ENCODE measurements at places on chromosomes 12 and 14.

DNA sequence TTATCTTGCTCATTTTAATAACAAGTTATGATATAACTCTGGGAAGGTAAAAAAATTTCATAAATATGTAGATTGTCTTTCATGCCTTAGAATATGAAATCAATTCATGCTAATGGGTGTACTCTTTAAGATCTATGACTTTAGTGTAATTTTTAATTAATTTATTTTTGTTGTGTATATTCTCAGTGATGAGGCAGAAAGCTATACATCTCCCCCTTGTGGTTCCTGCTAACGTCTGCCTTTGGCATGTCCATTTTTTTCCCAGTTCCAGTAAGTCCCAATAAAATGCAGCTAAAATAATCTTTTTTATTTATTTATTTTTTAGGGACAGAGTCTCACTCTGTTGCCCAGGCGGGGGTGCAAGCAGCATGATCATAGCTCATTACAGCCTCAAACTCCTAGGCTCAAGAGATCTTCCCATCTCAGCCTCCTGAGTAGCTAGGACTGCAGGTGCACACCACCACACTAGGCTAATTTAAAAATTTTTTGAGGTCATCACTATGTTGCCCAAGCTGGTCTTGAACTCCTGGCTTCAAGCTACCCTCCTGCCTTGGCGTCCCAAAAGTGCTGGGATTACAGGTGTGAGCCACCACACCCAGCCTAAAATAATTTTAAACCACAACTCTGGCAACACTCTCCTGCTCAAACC lies 3.3 kb upstream of the CHURC1 start:
- no peak for DNase-seq

DNA sequence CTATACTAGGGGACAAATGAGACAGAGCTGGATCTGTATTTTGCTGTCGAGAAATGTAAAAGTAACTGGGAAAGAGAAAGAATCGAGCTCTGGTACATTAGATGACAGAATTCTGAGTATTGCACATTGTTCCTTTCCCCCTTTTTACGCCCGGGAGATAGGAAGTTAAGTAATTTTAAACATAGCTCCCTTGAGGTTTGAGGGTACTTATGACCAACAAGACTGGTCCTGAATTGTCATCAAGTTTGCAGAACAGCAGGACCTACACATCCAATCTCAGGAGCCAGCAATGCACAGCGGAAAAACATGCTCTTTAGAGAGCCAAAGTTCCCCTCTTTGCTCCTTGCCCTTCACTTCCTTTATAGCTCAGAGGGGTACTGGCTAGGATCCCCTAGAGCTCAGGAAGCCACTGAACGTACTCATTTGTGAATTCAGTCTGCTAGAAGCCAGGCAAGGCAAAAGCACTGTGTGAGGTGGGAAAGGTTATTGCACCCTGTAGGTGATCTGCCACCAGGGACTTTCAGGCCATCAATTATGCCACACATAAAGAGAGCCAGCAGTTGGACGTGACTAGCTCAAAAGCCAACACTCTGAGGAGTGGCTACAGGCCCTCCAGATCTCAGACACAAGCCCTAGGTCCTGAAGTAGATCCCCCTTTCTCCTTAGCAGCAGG lies 333.8 kb downstream of the KCNH5 start:
- no peak for DNase-seq

DNA sequence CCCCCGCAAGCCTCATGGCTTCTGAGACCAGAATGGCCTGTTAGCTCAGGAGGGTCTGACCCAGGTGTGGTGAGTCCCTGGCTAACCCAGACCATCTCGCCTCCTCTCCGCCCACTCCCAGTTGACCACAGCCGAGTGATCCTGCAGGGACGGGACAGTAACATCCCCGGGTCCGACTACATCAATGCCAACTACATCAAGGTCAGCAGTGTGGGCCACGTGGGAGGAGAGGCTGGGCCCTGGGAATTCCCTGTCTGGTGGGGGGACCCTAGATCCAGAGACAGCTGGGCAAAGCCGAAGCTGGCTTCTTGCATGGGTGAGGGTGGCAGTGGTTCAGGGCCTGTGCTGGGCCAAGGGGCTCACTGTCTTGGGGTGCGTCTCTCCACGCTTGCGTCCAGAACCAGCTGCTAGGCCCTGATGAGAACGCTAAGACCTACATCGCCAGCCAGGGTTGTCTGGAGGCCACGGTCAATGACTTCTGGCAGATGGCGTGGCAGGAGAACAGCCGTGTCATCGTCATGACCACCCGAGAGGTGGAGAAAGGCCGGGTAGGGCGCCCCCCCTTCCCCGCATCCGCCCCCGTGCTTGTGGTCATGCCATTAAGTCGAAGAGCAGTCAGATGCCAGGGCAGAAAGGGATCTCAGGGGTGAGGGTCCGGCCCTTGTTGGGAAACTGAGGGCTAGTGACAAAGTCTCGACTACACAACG lies 5.0 kb downstream of the PTPN6 start:
- DNase-seq = no peak

GRCh38 chr12:101830367-101831325 lies at the start of gene GNPTAB:
Gene GNPTAB, minus strand, starts transcription at chr12:101830959. Its CDS starts 284 bp downstream, at chr12:101830675.
- DNase-seq = peak; percentile 62

DNA sequence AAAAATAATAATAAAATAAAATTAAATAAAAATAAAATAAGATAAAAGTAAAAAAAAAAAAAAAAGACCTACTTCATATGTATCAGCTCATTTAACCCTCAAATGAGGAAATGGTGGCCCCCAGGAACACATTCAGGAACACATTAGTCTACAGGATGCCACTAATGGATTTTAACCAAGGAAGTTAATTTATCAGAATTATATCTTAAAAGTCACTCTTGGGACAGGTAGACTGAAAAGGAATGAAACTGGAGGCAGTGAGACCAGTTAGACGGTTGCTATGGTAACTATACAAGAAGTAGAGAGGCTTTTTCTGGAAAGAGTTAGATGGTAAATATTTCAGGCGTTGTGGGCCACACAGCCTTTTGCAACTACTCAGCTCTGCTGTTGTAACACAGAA lies 54.9 kb downstream of the SCN8A start:
- no peak for DNase-seq

GRCh38 chr14:95478309-95478708 lies 38.1 kb downstream of the SYNE3 start:
- no peak for DNase-seq

DNA sequence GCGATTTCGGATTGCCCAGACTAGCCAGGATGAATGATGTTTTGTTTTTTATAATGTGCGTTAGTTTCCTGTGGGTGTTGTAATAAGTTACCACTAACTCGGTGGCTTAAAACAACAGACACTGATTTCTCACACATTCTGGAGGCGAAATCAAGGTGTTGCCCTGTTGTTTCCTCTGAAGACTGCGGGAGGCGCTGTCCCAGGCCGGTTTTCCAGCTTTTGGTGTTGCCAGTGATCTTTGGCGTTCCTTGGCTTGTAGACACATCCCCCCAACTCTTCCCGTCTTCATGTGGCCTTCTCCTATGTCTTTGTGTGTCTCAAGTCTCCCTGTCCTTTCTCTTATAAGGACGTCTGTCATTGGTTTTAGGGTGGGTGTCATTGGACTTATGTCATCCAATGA lies 267.7 kb downstream of the AACS start:
- DNase-seq = no peak

DNA sequence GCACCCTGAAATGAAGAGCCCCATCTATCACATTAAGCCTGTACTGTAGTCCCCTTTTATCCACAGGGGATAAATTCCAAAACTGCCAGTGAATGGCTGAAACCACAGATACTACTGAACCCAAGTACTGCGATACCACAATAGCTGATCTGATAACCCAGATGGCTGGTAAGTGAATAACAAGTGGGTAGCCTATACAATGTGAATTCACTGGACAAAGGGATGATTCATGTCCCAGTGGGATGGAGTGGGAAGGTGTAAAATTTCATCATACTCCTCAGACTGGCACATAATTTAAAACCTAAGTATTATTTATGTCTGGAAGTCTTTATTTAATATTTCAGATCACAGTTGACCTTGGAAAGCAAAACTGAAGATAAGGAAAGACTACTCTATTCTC lies 201.3 kb downstream of the GPHN start:
- DNase-seq = no peak

DNA sequence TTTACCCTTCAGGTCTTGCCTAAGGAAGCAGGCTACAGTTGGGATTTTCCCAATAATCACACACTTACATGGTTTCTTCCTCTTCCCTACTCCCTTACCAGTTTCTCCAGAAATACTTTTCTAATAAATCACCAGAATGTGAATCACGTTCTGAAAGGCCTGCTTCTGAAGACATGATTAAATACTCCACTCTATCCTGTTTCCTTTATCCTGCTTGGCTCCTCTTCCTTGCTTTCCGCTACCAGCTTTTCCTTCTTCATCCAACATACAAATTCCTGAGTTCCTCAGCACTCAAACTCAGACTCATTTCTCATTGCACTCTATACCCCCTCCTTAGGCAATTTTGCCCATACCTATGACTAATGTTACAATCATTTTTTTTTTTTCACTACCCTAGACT lies 118.3 kb downstream of the MGAT4C start:
- no peak for DNase-seq

GRCh38 chr12:104339663-104340062 lies 36.1 kb downstream of the EID3 start:
- no peak for DNase-seq

- no peak for DNase-seq
These were observed 24.2 kb upstream of the LRRC9 start for GRCh38 chr14:59895721-59896120.

DNA sequence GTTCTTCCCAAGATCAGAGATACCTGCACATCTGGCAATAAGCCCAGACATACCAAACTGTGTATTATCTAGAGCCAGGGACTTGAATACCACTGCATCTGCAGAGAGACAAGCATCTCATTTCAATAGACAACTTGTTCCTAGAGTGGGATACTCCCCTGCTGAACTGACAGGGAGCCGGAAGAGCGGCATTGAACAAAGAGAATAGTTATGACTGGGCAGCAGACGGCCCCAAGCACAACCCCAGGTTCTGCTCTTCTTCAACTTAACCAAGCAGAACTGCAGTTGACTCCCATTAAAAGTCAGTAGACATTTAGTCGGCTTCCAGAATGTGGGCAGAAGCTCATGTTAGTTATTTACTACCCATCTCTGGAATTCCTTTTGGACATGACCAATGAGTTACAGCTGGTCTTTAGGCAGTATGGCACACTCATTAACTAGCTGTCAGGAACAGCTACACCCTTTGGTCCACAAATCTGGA lies 112.9 kb downstream of the HMGA2 start:
- no peak for DNase-seq

DNA sequence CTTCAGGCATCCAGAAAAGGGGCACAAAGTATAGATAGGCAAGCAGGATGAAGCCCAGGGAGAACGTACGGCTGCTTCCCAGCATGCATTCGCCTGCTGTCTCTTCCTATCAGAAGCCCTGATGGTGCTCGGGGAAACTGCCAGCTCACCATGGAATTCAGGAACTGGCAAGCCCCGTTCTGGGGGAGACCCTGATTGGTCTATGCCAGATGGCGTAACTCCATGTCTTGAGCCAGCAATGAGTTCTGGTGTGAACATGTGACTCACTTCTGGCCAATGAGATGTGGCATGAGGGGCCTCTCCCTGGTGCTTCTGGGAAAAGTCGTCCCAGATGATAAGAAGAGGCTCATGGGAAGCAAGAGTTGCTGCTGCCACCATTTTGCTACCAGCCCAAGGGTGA lies 270.8 kb downstream of the BCL11B start:
- DNase-seq = no peak

DNA sequence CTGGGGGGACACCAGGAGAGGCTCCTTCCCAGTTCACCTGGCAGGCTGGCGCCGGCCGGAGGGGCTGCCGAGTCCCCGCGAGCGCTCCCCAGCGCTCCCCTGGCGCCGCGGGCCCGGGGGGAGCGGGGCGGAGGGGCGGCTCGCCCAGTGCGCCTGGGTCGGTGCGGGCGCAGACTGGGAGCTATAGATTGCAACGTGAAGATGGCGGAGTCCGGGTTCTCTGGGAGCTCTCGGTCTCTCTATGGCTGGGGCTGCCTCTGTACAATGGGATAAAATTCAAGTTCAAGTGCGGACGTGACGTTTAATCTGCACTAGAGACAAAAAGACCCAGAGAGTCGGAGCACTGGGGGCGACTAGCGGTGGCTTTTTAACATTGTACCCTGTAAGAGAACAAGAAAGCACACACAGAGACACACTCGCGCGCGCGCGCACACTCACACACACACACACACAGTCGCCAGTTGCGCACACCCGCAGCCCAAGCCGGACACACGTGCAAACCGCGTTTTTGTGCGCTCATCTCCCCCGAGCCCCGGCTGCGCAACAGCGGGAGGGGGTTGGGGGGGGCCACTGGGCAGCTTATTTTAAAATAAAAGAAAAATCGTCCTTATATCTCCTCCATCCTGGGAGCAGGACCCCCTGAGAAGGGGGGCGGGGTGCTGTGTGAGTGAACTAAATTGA lies at the start of gene BCL11B:
Gene BCL11B (minus strand): TSS at position 247 of the 681 bp plus-strand sequence. CDS start 979 bp downstream, outside the sequence.
- DNase-seq = no peak

GRCh38 chr12:87338681-87339080 lies 690.5 kb downstream of the C12orf50 start:
- no peak for DNase-seq

- DNase-seq = no peak
These were observed 66.8 kb downstream of the SRGAP1 start for GRCh38 chr12:63911341-63911740.

DNA sequence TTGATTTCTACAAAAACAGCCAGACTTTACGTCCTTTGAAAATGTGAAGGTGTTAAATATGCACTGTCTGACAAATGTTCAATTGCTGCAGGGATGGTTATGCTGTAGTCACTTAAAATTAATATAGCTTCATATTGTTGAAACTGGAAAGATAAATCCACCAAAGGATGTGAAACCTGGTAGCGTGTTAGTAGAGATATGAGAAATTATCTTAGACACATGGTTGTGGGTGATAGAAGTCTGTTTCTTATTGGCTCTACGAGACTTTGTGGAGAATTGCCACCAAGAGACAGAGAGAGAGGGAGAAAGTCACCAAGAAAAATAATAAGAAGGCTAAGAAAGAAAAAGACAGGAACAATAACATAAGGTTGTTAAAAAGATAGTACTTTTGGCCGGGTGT lies 2.6 kb upstream of the CAPRIN2 start:
- no peak for DNase-seq

DNA sequence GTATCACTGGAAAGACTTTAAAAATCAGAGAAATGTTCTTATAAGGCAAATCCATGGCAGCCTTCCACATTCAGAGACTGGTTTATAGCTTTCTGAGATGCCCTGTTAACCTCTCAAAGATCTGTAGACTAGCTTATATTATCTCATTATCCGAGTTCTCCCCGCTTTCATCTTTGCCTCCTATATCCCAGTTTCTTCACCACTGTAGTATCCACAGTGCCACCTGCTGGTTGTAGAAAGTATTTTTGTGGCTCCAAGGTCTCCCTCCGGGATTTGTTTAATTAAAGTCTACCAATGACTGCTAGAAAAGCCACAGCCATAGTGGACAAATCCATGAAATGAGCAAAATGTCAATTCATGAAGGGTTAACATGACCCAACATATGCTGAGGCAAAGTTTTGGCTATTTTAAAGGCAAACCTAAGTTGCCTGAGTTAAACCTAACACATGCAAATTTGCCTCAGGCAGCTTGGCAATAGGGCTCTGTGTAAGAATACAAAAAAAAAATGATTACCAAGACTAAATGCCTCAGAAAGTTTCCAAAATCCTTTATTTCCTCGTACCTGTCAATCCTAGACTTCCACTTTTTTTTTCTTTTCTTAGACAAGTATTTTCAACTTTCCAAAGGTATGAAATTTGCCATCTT lies 218.8 kb upstream of the BMP4 start:
- DNase-seq = no peak

Data from NCI-H2081 treated with DMSO at 0.1 percent for 48 hours (cell line).